Left kidney (tissue), 8 donors: ENCODE measurements at places on chromosomes 1 and 21. TPM values are rescaled to one million over a fixed set of nuclear protein-coding genes. Genes with fewer than 3 reads are reported as not detected.
A peak's percentile ranks its signal among the peaks of the same experiment; 100 is the strongest.

GPR37L1 gene
- 0.12 TPM for polyA plus RNA-seq

SPATA46 gene
- 2.2 TPM for polyA plus RNA-seq

LRRC71 gene
- 0.83 TPM for polyA plus RNA-seq

DNA sequence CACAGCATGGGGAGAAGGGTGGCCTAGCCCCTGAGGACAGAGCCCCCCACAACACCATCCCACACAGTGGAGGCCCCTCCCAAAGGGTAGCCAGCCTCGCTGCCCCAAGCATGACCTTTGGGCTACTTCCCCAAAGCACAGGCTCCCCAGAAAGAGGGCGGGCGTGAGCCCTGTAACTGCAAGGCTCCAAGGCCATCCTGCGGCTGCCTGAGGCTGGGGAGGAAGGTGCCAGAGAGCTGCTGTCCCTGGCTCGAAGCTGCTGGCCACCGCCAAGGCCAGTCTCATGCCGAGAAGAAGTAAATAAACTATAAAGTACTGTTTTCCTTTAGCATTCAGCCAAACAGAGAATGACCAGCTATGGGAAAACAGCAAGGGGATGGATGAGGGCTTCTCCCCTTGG is 27.5 kb downstream of the UBASH3A start:
- DNase-seq: no peak

GRCh38 chr1:93617670-93618499 is 63.8 kb downstream of the BCAR3 start:
- DNase-seq: no peak

- DNase-seq: no peak
These were observed 517 bp downstream of the LRIG2 start for GRCh38 chr1:113073479-113073950.

DNA sequence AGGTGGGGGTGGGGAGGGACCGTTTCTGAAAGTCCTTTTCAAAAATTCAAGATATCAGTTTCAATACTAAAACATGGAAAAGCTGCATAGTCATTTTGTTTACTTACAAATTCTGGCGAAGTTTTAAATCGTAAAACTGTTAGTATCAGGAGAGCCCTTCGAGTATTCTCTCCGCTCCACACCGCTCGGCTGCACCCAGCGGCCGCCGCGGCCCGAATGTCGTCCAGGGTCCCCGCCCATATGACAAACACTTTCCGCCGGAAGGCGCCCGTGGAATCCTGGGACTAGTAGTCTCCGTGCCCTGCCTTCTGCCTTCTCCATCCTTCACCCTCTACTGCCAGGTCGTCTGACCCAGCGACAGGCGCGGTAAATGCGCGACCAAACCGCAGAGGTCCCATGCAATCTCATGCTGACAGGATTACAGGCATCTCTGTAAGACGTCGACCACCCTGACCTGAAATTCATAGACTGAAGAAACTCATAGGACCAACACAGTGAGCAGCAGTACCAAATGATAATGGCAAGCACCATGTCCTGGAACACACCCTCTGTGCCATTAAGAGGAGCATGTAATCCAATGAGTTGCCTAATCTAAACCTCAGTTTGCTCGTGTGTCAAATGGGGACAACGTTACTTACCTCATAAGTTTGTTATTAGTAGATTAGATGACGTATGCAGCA is at the start of gene TOR1AIP2:
TOR1AIP2 (minus strand) TSS at position 218 of the 680 bp plus-strand sequence. CDS start 25,138 bp downstream, outside the sequence.
- peak; percentile 86 for DNase-seq

- no peak for DNase-seq
These were observed 919 bp downstream of the HECTD3 start for GRCh38 chr1:45009956-45010854.

DNA sequence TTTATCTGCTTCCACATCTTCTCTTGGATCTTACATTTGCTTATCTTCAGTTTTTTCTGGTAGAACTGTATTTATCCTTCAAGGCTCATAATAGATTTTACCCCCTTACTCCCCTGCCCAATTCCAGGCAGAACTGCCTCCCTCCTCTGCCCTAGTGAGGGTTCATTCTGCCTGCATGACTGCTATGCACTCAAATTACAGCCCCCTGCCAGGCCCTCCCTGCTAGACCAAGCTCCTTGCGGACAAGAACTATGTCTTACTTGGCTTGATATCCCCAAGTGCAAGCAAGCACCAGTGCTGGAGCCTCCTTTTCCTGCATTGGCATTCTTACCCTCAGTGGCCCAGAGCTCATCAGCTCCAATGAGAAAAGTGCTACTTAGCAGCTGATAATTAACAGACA is 18.1 kb downstream of the MAPKAPK2 start:
- DNase-seq: no peak

BTF3L4 gene
- 85.6 TPM for polyA plus RNA-seq

DNA sequence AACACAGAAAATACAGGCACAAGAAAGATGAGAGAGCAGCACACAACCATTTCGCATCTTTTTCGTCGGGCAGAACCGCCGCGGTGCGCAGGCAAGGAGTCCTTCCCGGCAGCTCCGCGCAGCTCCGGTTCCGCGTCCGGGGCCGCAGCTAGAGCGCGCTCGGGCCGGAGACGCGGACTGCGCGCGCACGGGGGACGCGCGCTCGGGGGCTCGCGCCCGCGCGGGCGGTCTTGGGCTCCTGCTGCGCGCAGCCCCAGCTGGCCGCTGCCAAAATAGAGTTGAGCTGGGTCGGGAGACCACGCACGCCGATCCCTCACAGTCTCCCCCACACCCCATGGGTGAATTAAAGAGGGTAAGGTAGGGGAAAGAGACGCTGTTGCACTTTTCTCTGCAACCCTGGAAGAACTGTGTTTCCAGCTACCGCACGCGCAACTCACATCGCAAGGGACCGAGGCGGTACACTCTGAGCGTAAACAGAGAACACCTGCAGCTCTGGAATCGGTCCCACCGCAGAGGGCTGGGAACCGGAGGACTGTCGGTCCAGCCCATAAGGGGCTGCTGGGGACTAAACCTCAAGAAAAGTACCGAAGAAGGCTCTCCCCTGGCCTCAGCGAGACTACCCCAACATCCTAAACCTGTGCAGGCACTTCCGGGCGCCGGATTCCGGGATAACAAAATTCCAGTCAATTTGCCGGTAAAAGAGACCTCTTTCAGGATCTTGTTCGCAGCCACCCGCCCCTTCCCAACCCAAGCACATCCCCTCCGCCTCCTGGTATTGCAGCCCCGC is 1.7 kb downstream of the NR5A2 start:
- peak; percentile 50 for DNase-seq

CLDN19 gene
- polyA plus RNA-seq: 83.3 TPM

- DNase-seq: no peak
These were observed 78.7 kb upstream of the ADAM30 start for GRCh38 chr1:119975006-119975405.

DNA sequence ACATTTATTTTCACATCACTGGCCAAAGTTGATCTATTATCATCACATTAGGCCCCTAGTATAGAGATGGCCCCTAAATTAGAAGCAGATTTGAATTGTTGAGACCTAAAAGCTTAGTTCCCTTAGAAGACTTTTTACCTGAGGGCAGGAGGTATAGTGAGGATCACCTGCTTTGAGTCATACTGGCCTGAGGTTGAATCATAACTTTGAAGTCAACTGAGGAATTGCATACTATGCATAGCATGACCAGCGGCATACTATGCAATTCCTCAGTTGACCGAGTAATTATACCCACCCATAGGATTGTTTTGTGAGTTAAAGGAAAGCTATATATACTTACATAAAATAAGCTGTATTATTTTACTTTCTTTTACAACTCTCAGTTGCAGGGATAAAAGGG is 50.3 kb upstream of the DPH5 start:
- DNase-seq: no peak

GRCh38 chr1:70061231-70061630 is 144.1 kb downstream of the LRRC40 start:
- no peak for DNase-seq

GRCh38 chr1:191615101-191615821 is 543.0 kb upstream of the RGS18 start:
- DNase-seq: no peak

GRCh38 chr1:160007577-160008200 is 24.1 kb downstream of the PIGM start:
- peak; percentile 33 for DNase-seq

DNA sequence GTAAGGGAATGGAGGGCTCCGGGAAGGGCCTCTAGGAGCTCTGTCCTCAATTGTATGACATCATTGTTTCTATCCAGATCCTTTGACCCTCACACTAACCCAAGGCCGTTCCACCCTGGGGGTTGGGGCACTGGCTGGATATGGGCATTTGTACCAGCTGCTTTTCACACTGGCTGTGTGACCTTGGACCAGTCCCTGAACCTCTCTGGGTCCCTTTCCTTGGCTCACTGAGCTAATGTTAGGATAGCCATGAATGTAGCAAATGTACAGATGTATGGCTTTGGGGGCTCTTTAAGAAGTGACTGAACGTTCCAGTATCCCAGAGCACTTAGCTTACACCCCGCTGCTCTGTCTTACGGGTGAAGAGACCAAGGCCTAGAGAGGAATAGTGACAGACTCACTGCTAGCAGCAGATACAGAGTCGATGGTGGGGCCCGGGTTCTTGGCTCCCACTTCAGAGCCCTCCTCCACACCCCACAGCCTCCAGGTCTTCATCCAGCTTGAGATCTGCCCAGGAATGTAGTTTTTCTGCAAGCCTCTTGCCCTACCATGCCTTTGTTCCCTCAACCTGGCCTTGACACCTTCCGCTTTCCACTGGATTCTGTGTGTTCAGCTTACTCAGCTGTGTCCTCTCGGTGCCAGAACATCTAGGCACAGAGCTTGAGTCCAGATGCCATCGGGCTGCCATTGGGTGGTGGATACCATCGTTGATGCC is 14.6 kb upstream of the UBL4B start:
- no peak for DNase-seq

DNA sequence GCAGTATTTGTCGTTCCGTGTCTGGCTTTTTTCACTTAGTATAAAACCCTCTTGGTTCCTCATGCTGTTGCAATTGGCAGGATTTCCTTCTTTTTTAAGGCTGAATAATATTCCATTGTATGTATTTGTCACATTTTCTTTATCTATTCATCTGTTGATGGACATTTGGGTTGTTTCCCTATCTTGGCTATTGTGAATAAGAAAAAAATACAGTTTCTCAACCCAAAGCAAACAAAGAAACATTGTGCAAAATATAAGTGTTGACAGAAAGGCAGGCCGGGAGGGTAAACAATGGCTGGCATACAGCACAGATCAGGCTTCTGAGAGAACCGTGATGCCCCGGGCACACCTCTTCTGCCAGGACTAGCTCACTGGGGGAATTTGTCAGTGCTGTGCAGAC is 26.9 kb downstream of the NENF start:
- no peak for DNase-seq

DNA sequence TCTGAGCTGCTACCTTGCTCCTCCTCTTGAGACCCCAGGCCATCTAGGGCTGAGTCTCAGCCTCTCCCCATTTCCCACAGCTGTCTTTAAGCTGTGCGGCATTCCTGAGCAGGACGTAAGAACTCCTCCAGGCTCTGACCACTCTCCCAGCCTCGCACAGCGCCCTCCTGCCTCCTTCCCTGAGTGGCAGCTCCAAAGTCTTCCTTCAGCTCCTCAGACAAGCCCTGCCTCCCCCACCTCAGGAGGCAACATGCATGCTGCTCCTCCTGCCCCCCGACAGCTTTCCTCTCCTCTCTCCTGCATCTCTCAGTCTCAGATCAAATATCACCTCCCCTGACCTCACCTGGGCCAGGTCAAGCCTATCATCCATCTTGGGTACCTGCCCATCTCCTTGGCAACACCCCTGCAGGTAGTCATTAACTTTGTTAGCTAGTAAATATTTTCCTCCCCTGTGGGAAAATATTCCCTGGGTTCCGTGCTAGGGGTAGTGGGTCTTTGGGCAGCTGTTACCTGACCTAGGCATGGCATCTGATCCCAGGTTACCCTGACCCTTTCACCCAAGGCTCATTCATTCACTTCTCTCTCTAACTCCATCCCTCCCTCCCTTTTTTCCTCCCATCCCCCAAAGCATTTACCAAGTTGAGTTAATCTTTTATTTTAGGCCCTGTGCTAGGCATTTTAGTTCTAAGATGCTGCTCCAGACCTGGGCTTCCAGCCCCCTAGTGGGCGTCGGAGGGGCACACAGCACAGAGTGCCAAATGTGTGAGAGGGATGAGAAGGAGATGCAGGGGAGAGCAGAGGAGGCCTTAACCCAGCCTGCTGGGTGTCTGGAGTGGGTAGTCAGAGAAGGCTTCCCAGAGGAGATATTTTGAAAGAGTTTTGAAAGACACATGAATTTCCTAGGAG is 419.9 kb downstream of the PTPRU start:
- DNase-seq: peak; percentile 17

DNA sequence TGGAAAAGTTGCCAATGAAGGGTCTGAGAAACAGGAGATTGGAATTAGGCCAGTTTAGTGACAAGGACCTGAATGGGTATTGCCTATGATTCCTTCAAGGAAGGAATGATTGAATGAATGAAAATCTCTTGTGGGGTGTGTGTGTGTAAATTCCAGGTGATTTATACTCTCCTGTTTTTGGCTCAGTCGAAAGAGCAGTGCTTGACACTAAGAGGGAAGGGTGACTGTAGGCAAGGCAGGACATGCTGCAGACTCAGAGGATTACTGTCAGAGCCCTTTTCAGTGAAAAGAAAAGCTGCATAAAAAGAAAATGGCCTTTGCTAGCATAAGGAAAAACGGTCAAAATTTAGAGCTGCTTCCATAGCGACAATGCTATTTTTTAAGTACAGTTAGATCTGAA is 30.1 kb downstream of the C1orf21 start:
- DNase-seq: no peak

- no peak for DNase-seq
These were observed 7.3 kb downstream of the ARID4B start for GRCh38 chr1:235320521-235321179.

CASQ2 gene
- polyA plus RNA-seq: 0.40 TPM

GRCh38 chr1:202791077-202791747 is 17.0 kb downstream of the KDM5B start:
- DNase-seq: no peak

OR2AK2 gene
- not detected for polyA plus RNA-seq

GRCh38 chr1:67517046-67517445 is 86.8 kb upstream of the SERBP1 start:
- DNase-seq: no peak

DNA sequence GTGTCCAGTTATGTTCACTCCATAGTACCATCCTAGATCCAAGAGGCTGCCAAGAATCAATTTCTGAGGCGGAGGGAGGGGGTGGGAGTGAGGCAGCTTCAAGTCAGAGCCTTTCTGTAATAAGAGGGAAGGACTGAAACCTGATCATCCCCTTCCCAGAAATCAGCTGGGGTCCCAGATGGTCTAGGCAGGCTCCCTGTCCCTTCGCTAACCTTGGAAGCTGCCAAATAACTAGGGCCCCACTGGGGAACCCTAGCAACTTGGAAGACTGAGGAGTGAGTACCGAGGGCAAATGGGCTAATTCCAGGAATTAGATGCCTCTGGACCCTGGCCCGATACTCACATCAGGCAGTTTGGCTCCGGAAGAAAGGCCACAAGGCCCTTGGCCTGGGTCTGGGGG is 113.3 kb downstream of the NAV1 start:
- no peak for DNase-seq

- DNase-seq: no peak
These were observed 133.1 kb downstream of the LRRC40 start for GRCh38 chr1:70072231-70072751.
